ENCODE measurements at places on chromosomes 7 and 10. TPM values are rescaled to one million over a fixed set of nuclear protein-coding genes. Genes with fewer than 3 reads are reported as not detected.

GAD2 gene
- not detected for total RNA-seq

MINDY4 gene
- total RNA-seq: 1.4 TPM

- no peak for ATAC-seq
Measured at GRCh38 chr10:2929480-2930258, 137.7 kb upstream of the PFKP start.

DNA sequence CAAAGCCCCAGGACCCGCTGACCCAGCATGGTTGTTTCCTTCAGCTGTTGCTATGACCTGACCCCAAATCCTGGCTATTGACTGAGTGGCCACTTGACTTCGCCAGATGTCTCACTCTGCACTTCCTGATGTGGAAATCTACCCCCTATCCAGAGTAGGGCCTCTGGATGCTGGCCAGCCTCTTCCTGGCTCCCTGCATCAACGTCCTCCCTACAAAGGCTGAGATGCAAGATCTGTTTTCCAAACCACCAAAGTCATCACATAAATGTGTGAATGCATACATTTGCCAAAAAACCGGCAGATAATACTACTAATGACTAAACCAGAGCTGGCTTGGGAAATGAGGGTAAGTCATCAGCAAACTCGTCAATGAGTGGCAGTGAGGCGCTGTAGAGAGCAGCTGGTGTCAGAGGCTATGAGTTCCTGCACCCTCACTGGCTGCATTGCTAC, 70.4 kb downstream of the PYROXD2 start:
- ATAC-seq: no peak

GRCh38 chr7:999941-1000935, 17.3 kb downstream of the CYP2W1 start:
- ATAC-seq: no peak

- ATAC-seq: no peak
Measured at GRCh38 chr10:44259090-44259874, 125.6 kb downstream of the CXCL12 start.

- ATAC-seq: peak; percentile 66
Measured at GRCh38 chr7:35681231-35682029, 13.5 kb downstream of the HERPUD2 start.

GRCh38 chr7:101169838-101170551, 4.6 kb upstream of the VGF start:
- peak; percentile 37 for ATAC-seq

DNA sequence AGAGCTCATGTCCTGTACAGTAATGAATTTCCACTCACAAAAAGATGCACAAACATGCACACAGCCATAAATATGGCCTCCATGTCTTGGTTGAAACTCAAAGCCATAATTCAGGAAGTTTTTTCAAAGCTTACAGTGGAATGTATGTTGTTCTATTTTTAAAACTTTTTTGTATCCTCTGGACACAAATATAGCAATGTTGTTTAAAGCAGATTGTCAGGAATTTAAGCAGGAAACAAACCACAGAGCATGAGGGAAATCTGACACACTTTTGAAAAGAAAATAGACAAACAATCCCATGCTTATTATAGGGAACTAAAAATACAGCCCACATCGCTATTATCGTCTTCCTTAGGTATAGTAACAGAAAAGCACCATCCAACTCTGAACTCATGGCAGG, 21.5 kb downstream of the LRRN3 start:
- no peak for ATAC-seq

DNA sequence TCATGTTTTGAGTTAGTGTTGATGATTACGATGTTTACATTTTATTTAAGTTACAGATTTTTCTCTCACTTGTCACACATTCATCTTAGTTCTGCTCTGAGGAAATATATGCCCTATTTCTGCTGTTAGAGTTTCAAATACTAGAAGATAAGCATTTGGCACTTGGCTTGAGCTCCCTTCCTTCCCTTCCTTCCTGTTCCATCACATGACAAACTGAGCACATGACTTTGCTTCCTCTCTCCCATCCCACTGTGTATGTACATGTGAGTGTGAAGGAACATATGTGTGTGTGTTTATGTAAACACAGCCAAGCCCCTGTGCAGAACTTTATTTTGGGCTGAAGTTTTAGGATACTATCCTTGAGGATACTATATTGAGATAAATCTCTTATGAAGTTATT, 795.9 kb upstream of the IGFBP3 start:
- ATAC-seq: no peak

GRCh38 chr10:79094412-79095175, 25.8 kb downstream of the ZMIZ1 start:
- ATAC-seq: no peak

- no peak for ATAC-seq
Measured at GRCh38 chr10:27153329-27153728, 855 bp downstream of the YME1L1 start.

- ATAC-seq: no peak
Measured at GRCh38 chr7:156493942-156494341, 146.6 kb upstream of the RNF32 start.

- peak; percentile 75 for ATAC-seq
Measured at GRCh38 chr7:106480161-106480579, 180.8 kb downstream of the CCDC71L start.

- no peak for ATAC-seq
Measured at GRCh38 chr10:112820320-112820719, 129.7 kb upstream of the TCF7L2 start.

- peak; percentile 14 for ATAC-seq
Measured at GRCh38 chr7:38413784-38414183, 140.3 kb upstream of the TARP start.

- ATAC-seq: no peak
Measured at GRCh38 chr10:118531105-118531852, 64.2 kb downstream of the PRLHR start.
